ENCODE measurements at places on chromosomes 1 and 21.

- DNase-seq = no peak
Observed at GRCh38 chr1:63817700-63818099, 43.9 kb downstream of the ROR1 start.

DNA sequence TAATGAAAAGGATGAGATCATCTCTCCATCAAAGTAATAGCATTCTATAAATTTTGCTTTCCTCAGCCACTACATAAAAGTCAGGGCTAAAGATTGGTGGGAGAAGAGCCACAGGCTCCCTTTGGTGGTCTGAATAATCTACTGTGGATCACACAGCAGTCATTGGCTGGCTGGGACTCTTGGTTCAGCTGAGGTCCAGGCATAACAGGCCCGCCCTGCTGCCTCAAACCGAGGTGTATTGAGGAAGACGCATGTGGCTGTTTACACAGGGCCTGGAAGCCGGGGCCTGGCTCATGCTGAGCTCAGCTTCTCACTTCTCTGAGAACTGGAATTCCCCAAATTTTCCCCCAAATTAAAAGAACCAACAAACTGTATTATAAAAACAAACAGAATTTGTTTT lies 139.2 kb downstream of the PTPRC start:
- no peak for DNase-seq

GRCh38 chr1:214566158-214567104 lies 15.0 kb upstream of the PTPN14 start:
- no peak for DNase-seq

GRCh38 chr1:83845437-83846071 lies 153.4 kb downstream of the TTLL7 start:
- DNase-seq = no peak

DNA sequence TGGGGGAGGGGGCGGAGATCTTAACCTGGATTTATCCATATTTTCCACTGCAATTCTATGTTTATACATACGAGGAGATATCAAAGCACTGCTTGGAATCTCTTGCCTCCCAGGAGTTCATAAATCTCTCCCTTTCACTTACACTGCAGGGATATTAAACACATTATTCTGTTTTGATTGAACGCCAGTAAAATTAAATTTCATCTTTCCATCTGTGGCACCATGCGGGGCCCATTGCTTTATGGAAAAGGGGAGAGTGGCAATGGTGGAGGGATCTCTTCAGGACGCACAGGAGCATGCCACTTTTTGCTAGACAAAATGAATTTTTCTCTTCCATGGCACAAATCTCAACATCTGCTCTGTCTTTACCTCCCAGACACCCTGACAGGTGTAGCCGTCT lies 648.0 kb upstream of the PLXNA2 start:
- DNase-seq = no peak

GRCh38 chr1:12129624-12130023 lies 37.2 kb upstream of the TNFRSF1B start:
- no peak for DNase-seq

DNA sequence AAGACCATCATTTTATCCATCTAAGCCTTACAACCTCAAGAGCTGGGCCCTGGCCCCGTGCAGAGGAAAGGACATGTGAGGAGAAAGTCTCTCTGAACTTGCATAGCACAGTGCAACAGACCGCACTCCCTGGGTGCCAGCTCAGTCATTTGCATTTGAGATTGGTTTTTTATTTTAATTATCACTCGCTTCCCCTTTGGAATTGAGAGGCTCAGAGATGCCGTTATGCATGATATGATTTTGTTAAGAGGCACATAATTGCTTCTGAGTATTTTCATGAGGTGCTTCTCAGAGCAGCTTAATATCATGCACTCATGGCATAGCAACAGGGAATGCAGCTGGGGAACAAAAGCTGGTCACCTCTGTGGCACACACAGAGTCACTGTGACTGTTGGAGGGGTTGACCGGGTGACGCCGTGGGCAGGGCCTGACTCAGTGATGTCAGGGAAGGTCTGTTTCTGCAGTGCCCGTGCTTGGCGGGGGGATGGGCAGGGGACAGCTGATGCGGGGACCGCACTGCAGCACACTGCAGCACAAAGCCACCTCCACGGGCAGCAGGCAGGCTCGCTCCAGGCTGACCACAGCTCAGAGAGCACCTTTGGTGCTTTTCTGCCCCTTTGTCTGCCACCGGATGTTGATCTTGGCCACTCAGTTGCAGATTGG lies 43.2 kb upstream of the VAMP3 start:
- DNase-seq = no peak

DNA sequence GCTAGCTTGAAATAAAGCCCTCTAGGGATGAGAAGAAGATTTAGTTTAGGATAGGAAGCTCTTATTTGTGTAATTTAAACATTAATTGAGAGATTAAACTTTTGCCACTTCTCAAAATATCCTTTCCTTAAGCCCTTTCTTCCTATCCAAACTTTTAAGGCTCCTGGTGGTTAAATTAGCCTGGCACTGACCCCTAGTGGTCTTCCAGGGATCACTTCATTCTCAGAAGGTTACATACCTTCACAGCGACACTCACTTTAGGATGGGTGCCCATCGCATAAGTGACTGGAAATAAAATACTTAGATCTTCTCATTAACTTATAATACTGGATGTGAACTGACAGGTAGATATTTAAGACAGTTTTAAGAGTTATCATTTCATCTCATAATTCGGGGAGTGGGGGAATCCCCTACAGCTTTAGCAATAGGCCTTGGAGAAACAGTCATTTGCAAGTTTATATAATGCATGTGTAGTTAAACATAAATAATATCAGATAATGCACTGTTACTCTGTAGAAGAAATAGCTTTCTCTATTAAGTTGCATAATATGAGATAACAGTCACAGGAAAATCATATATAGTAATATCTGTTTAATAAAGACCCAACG lies 7.4 kb downstream of the LHX9 start:
- peak; percentile 57 for DNase-seq

- no peak for DNase-seq
Observed at GRCh38 chr1:70874063-70874462, 173.6 kb downstream of the PTGER3 start.

DNA sequence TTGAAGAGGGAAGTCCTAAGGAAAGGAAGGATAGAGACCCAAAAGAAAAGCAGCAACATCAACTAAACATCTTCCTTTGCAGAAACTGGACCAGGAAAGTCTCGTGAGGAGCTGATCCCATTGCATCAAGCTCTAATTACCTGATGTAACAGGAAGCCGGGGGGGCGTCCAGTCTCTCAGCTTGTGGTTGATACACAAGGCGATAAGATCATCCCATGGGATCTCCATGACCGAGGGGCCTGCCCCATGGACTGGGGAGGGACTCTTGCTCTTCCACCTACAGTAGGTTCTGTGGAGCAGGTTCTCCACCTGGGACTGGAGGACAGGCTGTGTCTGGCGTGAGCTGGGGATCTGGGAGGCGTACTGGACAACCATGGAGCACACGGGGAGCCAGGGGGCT lies 14.8 kb upstream of the LSS start:
- DNase-seq = no peak

DNA sequence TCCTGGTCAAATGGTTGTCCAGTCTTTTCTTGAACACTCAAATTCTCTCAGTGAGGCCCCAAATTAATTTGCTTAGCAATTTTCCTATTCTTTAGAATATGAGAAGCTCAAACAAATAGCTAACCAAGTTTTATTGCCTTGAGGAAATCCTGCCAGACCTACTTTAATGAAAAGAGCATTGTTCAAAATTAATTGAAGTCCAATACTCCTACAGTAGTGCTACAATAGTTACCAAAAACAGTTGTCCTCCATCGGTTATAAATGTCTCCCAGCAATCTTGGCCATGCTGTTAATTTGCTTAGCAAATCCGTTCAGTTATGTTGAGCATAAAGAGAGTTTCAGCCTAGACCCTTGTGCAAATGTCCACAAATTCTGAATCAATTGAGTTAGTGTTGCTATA lies 112.9 kb downstream of the MAB21L3 start:
- DNase-seq = no peak

Data from CD4-positive, alpha-beta T cell treated with Interleukin-17A for 4 hours (primary cell).